KG1 (cell line): ENCODE measurements at places on chromosomes 3 and 15.

GRCh38 chr3:47003056-47003410 is 23.6 kb downstream of the NBEAL2 start:
- no peak for DNase-seq

GRCh38 chr3:4507024-4507596 is 14.0 kb downstream of the ITPR1 start:
- DNase-seq, result peak; percentile 37

- DNase-seq, result no peak
Observed at GRCh38 chr15:74631408-74631807, 15.8 kb downstream of the CLK3 start.

GRCh38 chr3:44050101-44050500 is 191.6 kb upstream of the TOPAZ1 start:
- no peak for DNase-seq

- DNase-seq, result no peak
Observed at GRCh38 chr3:56491566-56491965, 23.3 kb upstream of the ERC2 start.

- DNase-seq, result no peak
Observed at GRCh38 chr3:142930463-142930862, 33.0 kb downstream of the PAQR9 start.

DNA sequence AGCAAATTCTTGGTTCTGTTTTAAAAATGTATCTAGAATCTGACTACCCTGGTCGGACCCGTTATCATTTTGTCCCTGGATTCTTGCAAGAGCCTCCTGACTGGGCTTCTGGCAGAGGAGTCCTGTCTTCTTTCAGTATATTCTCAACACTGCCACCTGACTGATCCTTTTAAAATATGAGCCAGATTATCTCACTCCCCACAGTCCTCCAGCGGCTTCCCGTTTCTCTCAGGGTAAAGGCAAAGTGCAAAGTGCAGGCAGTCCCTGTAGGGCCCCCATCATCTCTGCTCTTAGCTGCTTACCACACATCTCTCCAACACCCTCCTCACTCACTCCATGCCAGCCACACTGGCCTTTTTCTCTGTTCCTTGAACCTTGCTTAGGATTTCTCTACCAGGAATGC is 28.4 kb downstream of the CRTC3 start:
- DNase-seq, result no peak

- peak; percentile 88 for DNase-seq
Observed at GRCh38 chr3:194486540-194487288, at the start of gene ATP13A3. TSS of gene ATP13A3 (minus strand) at chr3:194487002. CDS start at chr3:194462190, 24,812 bp downstream.

- DNase-seq, result no peak
Observed at GRCh38 chr3:144754076-144754783, 782.6 kb downstream of the DIPK2A start.

GRCh38 chr15:51126842-51127241 is 32.1 kb upstream of the TNFAIP8L3 start:
- DNase-seq, result no peak

GRCh38 chr15:34275721-34276120 is 50.9 kb downstream of the EMC4 start:
- no peak for DNase-seq

GRCh38 chr3:151330899-151331298 is 1.6 kb upstream of the P2RY13 start:
- no peak for DNase-seq

DNA sequence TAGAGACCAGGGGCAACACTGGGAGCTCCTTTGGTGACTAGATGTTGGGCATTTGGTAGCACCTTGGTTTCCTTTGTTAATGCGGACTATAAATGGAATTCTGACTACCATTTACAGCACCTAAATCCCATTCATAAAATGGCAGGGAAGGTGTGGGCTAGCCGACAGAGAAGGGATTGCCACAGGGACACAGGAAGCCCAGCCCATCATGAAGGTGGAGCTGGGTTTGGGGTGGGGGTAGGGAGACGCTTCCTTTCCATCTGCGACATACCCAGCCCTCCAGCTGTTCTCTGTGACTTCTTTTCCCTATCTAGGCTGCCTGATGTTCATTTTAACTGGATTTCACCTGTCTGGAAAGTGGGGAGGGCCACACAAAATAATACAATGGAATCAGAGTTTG is 21.0 kb downstream of the ABHD2 start:
- DNase-seq, result no peak

DNA sequence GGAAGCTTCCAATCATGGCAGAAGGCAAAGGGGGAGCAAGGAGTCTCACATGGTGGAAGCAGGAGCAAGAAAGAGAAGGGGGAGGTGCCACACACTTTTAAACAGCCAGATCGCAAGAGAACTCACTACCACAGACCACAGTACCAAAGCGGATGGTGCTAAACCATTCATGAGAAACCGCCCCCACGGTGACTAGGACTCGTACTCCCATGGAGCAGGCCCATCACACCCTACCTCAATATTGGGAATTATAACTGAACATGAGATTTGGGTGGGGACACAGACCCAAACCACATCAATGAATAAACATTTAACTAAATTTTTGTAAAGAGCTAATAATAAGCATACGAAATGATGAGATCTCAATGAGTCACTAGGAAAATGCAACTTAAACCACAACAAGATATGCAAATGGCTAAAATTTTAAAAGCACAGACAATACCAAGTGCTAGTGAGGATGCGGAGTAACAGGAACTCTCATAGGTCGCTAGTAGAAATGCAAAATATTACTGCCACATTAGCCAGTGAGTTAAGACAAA is 10.0 kb downstream of the MRPS25 start:
- DNase-seq, result no peak

- DNase-seq, result no peak
Observed at GRCh38 chr3:123374016-123374415, 74.9 kb downstream of the ADCY5 start.

GRCh38 chr3:150602426-150603152 is 532 bp upstream of the SELENOT start:
- no peak for DNase-seq

DNA sequence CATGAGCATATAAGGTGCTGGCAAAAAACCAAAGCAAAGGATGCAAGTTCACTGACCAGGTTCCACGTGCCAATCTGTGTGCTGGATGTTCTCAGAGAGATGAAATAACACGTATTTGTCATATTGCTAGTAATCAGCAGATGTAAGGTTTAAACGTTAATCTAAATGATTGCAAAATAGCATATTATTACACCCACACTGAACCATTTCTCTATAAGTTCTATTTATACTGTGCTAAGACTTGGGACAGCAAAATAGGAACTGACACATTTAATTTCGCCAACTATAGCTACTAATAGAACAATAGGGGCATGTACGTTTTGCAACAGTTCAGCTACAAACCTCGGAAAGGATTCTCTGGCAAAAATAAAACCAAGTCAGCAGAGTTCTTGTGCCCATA is 350.3 kb upstream of the ZNF385D start:
- DNase-seq, result no peak

DNA sequence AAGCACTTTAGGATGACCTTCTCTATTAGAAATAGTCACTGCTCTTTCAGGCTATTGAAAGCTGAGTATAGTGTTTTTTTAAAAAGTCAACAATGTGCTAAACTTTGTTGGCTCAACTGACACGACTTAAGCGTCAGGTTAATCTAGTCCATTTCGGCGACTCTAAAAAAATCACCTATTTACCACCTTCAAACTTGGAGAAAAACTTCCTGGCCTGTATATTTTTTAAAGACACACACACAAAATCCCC is 517.8 kb downstream of the FOXP1 start:
- DNase-seq, result no peak

DNA sequence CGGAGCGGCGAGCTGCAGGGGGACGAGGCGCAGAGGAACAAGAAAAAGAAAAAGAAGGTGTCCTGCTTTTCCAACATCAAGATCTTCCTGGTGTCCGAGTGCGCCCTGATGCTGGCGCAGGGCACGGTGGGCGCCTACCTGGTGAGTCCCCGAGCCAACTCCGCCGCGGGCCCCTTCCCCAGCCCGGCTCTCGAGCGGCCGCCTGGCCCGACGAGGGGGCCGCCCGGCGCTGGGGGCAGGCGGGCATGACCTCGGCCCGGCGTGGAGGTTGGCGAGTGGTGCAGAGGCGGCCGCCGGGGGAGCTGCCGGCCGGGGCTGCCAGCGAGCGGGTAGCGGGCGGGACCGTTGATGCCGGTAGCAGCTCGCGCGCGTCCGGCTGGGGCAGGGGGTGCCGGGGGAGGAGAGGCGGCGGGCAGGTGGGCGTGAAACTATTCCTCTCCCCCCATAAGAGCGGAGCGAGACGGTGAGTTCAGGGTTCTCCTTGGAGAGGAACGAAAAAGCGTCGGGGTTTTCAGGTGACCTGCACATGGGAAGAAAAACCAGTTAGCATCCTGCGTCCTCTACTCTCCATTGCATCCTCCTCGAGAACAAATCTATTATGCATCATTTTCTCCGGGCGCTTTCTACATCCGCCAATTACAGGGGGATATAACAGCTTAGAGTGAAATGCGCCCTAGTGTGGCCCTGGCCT is 585 bp downstream of the SLCO3A1 start:
- peak; percentile 59 for DNase-seq
